ENCODE measurements at places on chromosomes 2 and 18.

GRCh38 chr2:101410746-101411145 is 23.4 kb upstream of the CREG2 start:
- DNase-seq: no peak

- no peak for DNase-seq
These were observed 98.7 kb downstream of the COL6A3 start for GRCh38 chr2:237315170-237315828.

DNA sequence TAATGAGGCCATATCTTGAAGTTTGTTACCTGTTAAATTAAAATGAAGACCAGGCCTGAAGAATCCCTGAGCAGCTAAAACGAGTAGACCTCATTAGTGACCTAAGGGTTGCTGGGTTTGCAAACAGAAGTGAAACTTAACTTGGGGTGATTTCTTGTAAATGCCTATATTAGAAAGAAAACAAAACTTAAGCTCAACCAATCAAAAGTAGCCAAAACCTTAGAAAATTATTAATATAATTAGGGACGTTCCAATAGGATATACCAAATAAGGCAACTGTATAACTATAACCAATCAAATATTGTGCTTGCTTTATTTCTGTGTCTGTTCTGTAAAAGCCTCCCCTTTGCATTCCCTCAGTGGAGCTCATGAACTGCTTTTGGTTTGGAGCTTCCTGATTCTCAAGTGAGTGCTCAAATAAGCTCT is 137.9 kb upstream of the VRK2 start:
- DNase-seq: no peak

- DNase-seq: no peak
These were observed 207.0 kb downstream of the CYP26B1 start for GRCh38 chr2:71940695-71941094.

DNA sequence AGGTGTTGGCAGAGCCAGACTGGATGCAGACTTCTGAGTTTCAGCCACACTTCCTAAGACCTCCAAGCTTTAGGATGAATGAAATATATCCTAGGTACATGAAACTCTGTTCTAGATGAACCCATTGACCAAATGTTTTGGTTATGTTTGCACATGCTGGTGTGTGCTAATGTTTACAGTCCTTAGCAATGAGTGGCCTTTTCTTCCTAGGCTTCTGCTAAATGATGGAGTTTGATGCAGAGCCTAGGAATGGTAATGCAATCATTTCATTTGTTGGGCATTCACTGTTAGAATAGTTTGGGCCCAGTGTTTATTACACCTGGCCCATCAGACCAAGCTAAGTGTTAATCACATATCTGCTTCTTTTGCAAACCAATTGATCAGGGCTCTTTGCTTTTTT is 464.7 kb downstream of the MEIS1 start:
- DNase-seq: no peak

- no peak for DNase-seq
These were observed 146.6 kb downstream of the VAPA start for GRCh38 chr18:10060469-10060782.
